ENCODE measurements at places on chromosomes 6 and 20.

- DNase-seq: no peak
These were observed 210.0 kb upstream of the MAN1A1 start for GRCh38 chr6:119559586-119559985.

- no peak for DNase-seq
These were observed 24.1 kb downstream of the TTK start for GRCh38 chr6:80028589-80028988.

DNA sequence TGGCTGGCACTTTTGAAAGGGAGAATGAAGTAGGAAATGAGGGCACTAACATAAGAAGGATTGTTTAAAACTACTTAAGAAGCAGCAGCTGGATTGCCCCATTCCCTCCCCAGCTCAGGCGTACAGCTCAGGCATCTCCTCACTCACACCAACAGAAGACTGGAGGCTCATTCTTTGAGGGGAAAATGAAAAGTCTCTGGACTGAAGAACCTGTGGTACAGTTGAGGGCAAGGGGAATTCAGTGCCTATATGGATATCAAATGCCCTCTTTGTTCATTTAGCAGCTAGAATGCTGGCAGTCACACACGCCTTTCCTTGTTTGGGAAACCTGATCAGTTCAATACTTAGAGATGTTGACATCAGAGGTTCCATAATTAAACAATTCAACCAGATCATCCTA is 502.1 kb upstream of the SOX4 start:
- no peak for DNase-seq

DNA sequence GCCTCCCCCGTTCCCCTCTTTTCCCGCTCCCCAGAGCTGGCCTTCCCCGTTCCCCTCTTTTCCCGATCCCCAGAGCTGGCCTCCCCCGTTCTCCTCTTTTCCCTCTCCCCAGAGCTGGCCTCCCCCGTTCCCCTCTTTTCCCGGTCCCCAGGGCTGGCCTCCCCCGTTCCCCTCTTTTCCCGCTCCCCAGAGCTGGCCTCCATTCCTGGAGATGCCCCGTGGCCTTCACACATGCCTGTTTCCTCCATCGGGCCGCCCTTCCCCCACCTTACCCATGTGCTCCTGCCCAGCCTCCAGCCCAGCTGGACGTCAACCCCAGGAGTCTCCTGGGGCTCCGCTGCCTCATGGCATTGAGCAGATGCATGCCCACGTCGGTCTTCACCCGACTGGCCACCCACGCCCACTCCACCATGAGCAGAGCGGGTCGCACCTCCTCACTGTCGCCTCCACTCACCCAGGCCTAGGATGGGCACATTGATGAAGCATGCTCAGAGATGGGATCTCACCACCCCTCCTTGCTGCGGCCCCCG is 8.3 kb downstream of the SS18L1 start:
- no peak for DNase-seq

- DNase-seq: no peak
These were observed 70.0 kb downstream of the GFOD1 start for GRCh38 chr6:13417431-13417830.

DNA sequence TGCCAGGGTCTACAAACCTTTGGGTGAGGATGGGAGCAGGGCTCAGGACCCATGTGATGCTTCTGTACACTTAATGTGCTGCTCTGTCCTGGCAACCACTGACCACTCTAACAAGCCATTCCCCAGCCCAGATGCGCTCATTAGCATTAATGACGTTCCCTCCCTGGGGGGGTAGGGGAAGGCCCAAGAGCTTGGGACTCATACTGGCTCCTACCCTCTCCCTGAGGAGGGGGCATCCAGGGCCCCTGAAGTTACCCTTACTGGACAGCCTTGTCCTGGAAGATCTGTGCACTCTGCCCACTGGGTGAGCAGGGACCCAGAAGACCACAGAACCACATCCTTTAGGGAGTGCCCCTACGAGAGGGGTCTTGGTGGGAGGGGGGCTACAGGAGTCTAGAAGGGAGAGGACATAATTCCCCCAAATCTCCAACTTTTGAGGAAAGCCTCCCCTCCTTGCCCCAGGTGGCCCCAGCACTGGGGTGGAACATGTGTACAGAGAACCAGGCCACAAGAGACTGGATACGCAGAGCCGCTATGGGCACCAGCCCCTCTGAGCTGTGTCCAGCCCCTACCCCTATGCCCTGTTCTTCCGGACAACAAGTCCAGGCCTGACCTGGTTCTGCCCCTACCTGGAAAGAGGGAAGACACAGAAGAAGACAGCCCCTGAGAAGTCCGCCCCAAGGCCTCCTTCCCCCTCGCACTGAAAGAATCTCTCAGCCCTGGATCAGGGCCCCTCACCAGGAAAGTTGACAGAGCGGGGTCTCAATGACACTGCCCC is 1.4 kb downstream of the TEAD3 start:
- no peak for DNase-seq

DNA sequence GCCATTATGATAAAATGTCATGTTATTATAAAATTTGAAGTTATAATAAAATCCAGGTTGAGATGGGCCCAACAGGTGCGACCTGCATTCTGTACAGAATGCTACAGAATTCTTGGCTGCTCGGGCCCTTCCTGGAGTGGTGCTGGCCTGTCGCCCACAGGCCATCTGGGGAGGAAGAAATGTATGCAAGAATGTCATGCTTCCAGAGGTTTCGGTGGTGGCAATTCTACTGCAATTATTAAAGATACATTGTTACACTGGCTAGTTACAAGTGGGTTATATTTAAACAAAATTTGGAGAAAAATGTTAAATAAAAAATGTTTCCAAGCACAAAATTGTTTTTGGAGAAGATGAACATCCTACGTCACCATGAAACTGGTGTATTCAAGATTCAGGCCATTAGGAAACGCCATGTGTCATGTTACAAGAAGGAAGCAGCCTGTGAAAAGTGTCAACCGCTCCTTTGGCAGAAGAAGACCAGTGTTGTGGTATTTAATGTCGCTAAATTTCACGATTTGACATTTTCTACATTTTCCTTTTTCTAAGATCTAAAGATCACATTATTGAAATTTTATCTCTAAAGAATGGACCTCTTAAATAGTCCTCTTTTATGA is 7.1 kb downstream of the RAMACL start:
- no peak for DNase-seq

DNA sequence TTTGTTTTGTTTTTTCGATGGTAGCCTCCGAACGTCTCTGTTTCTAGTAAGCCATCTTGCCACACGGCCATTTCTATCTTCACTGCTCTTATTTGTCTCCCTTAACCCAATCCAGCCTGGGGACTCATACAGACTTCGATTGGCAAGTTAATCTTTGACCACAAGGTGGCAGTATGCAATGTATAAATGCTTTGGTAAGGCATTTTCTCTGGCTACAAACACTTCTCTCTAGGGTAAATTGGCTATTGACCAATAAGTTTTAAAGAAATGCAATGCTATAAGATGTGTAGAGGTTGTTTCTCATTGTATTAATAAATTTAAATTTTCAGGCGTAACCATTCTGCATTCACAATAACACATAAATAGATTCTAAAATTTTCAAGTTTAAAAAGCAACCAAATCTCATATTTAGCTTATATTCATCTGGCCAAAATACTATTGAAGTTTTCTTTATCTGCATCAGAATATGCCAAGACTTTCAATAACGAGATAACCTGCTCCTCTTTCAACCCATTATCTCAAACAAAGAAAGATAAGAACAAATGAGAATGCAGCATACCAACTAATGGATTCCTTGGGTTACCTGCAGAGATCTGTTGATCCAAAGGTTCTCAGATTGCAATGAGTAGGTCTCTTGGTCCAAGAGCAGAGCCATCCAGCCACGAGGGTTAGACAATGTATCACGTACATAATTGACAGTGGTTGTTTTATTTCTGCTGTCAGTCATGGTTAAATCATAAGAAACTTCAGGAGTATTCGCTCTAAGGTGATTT is 231.9 kb downstream of the PKHD1 start:
- DNase-seq: peak; percentile 19

DNA sequence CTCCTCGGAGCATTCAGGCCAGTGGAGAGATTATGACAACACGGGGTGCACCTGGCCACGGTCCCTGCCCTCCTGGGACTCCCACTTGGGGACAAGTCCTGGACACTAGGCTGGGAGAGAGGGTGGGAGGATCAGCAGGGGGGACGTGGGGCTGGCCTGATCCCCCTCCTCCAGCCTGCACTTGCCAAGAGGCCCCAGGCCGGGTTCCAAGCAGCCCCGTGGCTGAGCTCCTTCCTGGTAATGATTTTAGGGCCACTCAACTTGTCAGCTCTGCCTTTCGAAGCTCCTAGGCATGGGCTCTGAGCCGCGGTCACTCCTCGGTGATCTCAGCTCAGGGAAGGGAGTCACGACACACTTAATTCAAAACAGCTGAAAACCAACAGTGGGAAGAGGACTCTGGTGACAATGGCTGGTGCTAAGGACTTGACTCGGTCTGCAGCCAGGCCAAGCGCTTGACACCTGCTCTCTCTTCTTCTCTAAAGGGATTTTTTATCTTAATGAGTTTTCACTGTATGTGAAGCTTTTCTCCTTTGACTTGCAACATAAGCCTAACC is 161.7 kb downstream of the BMP7 start:
- peak; percentile 31 for DNase-seq

DNA sequence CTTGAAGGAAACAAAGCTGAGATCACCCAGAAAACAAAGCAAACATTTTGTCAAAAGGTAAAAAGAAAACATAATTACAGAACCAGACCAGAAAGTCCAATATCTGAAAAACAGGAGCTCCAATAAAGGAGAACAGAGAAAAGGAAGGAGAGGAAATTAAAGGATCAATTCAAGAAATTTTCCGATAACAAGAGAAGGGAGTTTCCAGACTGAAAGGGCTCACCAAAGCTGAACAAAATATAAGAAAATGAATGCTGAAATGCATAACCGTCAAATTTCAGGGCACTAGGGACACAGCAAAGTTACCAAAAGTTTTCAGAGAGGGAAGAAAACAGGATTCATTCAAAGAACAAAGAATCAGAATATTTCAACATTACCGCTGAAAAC is 23.9 kb downstream of the ILRUN start:
- no peak for DNase-seq

DNA sequence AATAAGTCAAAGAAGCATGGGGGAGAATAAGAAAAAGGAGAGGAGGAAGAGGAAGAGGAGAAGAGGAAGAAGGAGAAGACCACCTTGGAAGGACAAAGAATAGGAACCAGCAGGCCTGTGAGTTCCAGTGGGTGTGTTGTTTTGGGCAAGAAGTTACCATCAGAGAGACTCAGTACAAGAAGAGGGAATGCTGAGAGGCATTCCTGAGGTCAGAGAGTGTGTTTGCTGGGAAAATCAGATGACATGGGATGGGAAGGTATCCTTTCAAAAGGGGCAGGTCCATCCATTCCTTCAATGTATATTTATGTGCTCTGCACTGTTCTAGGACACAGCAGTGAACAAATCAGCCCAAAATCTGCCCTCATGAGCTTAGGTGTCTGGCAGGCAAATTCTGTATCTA is 40.5 kb upstream of the PRIM2 start:
- DNase-seq: peak; percentile 58
